ENCODE measurements at places on chromosomes 6 and 20. TPM values are rescaled to one million over a fixed set of nuclear protein-coding genes. Genes with fewer than 3 reads are reported as not detected.
A peak's percentile ranks its signal among the peaks of the same experiment; 100 is the strongest.

GRCh38 chr6:48933136-48933535 lies 529.9 kb downstream of the MMUT start:
- DNase-seq, result no peak

DNA sequence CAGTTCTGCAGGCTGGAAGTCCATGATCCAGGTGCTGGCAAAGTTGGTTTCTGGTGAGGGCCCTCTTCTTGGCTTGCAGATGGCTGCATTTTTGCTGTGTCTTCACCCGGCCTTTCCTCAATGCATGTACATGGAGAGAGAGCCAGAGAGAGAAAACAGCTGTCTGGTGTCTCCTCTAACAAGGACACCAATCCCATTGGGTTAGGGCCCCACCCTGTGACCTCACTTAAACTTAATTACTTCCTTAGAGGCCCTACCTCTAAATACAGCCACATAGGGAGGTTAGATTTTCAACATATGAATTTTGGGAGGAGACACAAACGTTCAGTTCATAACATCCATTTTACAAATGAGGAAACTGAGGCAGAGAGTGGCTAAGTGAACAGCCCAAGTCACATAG lies 202.4 kb downstream of the ZMYND8 start:
- DNase-seq, result no peak

DNA sequence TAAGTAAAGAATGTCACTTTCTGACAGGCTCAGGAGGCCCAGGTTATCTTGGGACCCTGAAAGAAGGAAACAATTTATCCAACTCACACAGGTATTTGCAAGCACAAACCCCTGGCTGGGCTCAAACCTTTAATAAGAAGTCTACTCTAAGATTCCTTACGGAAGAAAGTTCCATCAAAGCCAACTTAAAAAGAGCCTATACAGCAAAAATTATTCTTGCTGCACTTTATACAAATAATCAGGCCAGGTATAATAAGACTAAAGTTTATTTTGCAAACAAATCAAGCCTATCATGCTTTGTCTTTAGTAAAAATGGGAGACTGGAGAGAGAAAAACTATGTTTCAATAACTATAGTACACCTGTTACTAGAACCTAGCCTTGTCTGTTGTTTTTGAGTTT lies 102.1 kb downstream of the DTNBP1 start:
- DNase-seq, result no peak

DNA sequence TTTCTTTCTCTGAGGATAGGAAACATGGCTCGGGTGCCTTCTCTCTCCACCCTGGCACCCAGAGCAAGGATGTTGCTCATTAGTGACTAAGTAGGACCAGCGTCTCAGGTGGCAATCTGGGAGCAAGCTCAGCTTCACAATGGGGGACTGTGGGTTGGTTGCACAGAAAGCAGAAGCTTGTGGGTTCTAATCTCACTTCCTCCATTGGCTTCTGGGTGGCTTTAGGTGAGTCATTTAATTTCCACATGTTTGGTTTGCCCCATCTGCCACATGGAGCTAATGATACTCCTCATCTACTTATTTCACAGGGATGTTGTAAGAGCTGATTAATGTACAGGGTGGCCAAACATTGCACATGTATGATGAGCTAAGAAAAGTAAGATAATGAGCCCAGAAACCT lies 54.8 kb upstream of the AKIRIN2 start:
- DNase-seq, result no peak

- DNase-seq, result no peak
Observed at GRCh38 chr6:131792091-131792496, 15.7 kb upstream of the ENPP1 start.

- DNase-seq, result no peak
Observed at GRCh38 chr6:35049156-35049735, 91.9 kb downstream of the TCP11 start.

DNA sequence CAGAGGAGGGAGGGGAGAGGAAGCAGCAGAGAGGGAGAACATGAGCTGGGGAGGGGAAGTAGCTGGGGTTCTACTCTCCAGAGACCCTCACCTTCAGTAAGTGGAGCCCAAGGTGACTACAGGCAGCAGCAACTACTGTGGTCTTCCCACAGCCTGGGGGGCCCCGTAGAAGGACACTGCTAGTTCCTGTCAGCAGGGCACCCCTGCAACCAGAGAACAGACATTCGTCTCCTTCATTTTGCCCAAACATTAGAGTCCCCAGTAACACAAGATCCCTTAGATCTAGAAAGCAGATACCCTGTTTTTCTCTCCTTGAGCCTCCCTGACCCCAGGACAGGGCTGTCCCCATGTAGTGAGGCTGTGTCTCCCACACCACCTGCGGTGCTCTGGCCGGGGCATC lies 8.2 kb downstream of the GNMT start:
- DNase-seq, result no peak

GRCh38 chr6:82246802-82247504 lies 591 bp downstream of the IBTK start:
- peak; percentile 53 for DNase-seq

GRCh38 chr6:83215131-83216047 lies 22.2 kb downstream of the RWDD2A start:
- DNase-seq, result no peak

DNA sequence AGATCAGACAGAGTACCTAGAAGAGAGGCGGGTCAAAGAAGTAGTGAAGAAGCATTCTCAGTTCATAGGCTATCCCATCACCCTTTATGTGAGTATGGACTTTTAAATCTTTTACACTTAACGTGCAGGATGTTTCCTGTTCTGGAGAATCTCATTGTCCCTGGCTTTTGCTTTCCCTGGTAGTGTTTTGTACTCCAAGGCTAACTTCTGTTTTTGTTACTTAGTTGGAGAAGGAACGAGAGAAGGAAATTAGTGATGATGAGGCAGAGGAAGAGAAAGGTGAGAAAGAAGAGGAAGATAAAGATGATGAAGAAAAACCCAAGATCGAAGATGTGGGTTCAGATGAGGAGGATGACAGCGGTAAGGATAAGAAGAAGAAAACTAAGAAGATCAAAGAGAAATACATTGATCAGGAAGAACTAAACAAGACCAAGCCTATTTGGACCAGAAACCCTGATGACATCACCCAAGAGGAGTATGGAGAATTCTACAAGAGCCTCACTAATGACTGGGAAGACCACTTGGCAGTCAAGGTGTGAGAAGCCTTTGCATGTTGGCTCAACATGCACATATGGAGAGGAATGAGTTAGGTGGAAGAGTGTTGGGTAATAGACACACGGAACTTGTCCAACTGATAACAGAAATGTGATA lies 3.3 kb downstream of the HSP90AB1 start:
- DNase-seq, result no peak

GRCh38 chr6:114712129-114712662 lies 369.4 kb upstream of the HS3ST5 start:
- no peak for DNase-seq

- no peak for DNase-seq
Observed at GRCh38 chr20:15241681-15242080, 904.3 kb upstream of the FLRT3 start.

GRCh38 chr6:156852858-156853216 lies 75.7 kb downstream of the ARID1B start:
- no peak for DNase-seq

GRCh38 chr6:33165581-33166258 lies 26.5 kb downstream of the COL11A2 start:
- no peak for DNase-seq

- DNase-seq, result no peak
Observed at GRCh38 chr6:102759415-102759814, 1365.9 kb downstream of the GRIK2 start.

- no peak for DNase-seq
Observed at GRCh38 chr20:15113144-15113773, 775.8 kb upstream of the FLRT3 start.

GRCh38 chr6:82882363-82883023 lies 183.1 kb downstream of the UBE3D start:
- DNase-seq, result no peak

DNA sequence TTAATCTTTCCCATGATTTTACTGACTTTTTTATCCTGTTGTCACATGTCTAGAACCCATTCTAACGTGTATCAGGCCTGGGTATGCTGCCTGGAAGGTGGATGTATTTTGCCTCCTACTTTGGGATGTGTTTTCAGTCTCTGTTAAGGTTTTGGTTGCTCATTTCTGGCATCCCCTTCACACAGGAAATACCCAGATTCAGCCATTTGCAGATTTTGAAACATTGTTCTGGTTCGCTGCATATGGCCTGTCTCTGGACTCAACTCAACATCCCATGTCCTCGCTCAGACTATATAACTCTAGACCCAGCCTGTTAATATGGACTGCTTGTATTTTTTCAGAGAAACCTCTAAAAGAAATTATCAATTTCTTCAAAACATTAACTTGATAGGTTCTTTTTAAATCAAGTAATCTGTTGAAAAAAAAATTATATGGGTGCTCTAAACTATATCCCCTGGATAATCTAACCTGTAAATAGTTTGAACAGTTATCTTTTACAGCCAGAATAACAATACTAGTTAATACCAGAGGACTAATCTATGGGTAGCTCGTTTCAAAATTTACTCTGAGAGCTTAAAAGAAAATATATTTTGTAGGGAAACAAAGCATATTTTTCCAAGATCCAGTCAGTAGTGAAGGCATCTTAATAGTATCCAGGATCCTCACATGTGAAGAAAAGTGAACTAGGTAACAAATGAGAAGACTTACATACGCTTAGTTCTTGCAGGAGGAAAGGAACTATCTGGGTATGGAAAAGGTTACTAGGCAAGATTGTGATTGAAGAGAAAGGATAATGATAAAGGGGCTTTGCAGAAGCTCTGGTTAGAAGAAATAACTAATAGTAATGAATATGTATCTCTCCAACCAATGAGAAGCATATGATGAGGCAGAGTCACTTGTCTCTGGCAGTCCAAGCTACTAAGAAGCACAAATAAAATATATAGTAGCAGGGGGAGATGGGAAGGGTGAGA lies 23.4 kb upstream of the HLA-DQB1 start:
- no peak for DNase-seq

- DNase-seq, result no peak
Observed at GRCh38 chr20:52236292-52236691, 44.7 kb upstream of the ZFP64 start.

- DNase-seq, result no peak
Observed at GRCh38 chr6:21947731-21948386, 349.0 kb downstream of the PRL start.

GRCh38 chr6:144879436-144879835 lies 594.3 kb downstream of the UTRN start:
- DNase-seq, result no peak

- DNase-seq, result no peak
Observed at GRCh38 chr20:11137688-11138087, 463.9 kb upstream of the JAG1 start.

DNA sequence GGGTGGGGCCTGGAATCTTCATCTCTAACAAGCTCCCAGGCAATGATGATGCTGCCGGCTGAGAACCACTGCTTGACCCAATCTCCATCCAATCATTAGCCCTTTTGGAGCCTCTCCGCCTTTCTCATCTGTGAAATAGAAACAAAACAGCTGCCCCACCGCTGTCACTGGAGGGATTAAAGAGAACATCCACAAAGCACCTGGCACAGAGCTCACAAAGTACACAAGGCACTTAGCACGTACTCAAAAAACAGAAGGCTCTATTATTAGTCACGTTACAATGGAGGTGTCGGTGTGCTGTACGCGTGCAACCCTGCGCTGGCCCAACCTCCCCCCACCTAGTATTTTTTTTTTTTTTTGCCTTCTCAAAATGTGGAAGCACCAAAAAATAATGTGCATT lies 213.5 kb upstream of the ARID1B start:
- DNase-seq, result no peak

DNA sequence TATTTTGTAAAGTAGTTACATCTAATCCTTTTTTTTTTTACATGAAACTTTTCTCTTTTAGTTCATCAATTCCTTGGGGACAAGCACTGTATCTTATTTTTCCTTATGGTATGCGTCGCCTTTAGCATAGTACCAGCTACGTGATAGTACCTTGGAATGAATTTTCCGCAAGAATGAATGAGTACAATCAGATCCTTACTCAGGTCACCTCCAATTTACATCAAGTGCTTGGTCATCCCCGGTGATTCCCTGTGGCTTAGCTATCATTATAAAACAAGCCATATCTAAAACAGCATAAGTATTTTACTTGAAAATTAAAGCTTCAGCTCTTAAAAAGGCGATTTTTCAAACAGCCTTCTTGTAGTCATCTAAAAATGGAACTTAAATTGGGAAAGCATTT lies 680.4 kb upstream of the MAP3K7 start:
- no peak for DNase-seq

DNA sequence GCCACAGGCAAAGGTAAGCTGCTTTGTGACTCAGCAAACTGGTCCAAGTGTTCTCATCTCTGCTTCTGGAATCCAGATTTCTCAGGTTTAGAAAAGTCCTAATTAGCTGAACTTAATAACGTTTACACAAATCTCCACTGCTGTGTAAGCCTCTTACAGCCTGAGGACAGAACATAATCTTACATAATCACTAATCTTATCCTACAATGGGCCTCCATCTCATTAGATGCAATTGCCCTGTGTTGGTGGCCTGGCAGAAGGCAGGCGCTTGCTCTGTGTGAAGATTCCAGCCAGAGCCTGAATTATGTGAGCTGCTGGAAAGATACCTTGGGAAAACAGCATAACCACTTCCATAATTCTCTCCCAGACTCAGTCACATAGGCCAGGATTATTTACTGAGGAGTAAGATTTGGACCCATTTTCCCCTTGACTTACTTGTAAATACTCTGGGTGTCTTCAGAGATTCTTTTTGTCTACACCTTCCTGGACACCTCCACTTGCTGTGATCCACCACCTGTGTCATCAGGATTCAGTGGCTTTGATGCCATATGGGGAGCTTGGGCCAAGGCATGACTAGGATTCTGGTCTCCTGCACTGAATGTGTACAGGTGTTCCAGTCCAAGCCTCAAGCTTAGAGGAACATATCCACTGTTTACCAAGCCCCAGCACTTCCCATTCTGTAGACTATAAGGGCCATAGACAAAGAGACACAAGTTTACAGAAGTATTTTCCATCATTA lies 104.4 kb downstream of the C6orf118 start:
- no peak for DNase-seq

DNA sequence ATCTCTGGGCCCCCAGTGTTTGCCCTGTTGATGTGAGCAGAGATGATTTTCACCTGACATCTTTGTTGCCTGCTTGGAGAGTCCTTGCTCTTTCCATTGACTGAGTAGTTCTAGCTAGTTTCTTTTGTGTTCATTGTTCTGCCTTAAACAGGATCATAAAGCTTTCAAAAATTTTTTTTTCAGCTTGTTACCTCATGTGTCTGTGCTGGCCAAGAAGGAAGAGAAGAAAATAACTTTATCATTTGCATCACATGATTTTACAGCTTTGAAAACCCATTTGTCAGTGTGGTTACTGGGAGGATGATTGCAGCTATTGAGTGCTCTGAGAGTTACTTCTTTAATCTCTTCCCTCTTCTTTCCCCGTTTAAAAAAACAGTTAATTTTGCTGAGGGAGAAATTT lies 16.0 kb downstream of the FOXO3 start:
- DNase-seq, result no peak

The RGL2 gene
- polyA plus RNA-seq, result 133 TPM

The PAK1IP1 gene
- 24.9 TPM for polyA plus RNA-seq

The PRR18 gene
- 0.19 TPM for polyA plus RNA-seq

The TPD52L1 gene
- 102 TPM for polyA plus RNA-seq

The TRIM38 gene
- polyA plus RNA-seq, result 10.7 TPM

The GRIK2 gene
- polyA plus RNA-seq, result 1.3 TPM

The IRF4 gene
- polyA plus RNA-seq, result 0.18 TPM

The RNF146 gene
- polyA plus RNA-seq, result 84.2 TPM

The PRICKLE4 gene
- 5.2 TPM for polyA plus RNA-seq

The FAXC gene
- 9.3 TPM for polyA plus RNA-seq

The MUCL3 gene
- not detected for polyA plus RNA-seq

All from left renal pelvis (tissue), 4 donors.